Spleen (tissue), 13 donors: ENCODE measurements at places on chromosomes 2 and 18. TPM values are rescaled to one million over a fixed set of nuclear protein-coding genes. Genes with fewer than 3 reads are reported as not detected.
A peak's percentile ranks its signal among the peaks of the same experiment; 100 is the strongest.

Gene RESP18
- total RNA-seq: not detected

DNA sequence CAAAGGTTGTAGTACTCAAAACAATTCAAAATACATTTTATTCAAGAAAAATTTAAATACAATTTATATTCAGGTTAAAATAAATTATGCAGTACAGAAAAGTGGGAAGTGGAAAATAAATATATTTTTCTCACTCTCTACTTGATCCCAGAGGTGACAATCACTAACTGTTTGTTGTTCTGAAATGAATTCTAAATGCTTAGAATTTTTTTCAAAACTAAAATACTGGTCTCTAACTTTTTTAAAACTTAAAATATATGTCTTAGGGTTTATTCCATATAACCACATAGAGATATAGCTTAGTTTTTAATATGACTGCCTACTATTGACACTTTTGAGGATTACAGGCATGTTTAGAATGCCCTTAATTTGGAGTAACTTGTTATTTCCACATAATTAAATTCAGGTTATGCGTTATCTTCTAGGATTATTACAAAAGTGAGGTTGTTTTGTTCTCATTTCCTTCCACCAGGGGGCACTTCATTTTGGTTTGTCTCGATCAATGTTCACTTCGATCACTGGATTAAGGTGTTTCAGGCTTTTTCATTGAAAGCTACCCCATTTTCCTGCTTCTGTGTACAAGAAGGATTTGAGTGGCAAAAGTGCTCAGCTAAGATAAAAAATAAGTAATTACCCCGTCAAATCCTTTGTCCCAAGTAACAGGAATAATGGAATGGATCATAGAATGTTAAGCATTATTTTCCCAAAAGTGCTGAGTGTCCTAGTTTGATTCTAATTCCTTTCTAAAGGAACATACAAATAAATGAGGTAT, 27.1 kb upstream of the TFPI start:
- H3K4me1 ChIP-seq: peaks cover 15% of the 10 kb centered on the region
- no peak overlapping the region for H3K4me3 ChIP-seq
- no peaks in the 10 kb centered on the region for H3K27me3 ChIP-seq
- H3K36me3 ChIP-seq: no peaks in the 10 kb centered on the region

Gene PLA2R1
- 11.3 TPM for total RNA-seq

DNA sequence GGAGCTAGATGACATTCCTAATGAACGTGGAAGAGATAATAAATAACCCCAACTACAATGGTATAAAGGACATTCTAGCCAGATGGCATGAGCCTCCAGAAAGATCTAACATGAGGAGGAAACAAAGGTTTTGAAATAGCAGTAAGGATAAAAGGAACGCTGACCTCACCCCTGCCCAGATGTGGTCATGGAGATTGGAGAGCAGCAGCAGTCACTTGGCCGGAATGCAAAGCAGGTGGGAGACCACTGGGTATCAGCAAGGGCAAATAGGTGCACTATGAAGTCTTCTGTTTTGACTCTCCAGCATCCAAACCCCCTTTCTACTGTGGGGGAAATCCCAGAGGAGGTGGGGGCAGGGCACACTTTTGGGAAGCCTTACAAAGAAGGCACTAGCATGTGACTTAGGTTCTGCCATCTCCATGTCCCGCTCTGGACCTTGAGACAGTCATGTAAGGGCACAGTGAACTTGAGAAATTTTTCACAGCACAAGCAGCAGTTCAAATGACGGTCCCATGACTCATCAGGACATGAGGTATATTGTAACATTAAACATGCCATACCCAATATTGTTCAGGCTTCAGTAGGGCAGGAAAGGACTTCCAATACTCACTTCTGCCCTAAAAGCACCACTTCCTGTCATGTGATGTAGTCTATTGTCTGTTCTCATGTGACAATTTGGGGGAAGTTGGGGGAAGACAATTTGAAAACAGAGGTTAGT, 55.2 kb downstream of the METTL4 start:
- H3K4me3 ChIP-seq: no peak overlapping the region
- no peak for DNase-seq
- no peaks in the 10 kb centered on the region for H3K27me3 ChIP-seq
- no peak overlapping the region for H3K27ac ChIP-seq

DNA sequence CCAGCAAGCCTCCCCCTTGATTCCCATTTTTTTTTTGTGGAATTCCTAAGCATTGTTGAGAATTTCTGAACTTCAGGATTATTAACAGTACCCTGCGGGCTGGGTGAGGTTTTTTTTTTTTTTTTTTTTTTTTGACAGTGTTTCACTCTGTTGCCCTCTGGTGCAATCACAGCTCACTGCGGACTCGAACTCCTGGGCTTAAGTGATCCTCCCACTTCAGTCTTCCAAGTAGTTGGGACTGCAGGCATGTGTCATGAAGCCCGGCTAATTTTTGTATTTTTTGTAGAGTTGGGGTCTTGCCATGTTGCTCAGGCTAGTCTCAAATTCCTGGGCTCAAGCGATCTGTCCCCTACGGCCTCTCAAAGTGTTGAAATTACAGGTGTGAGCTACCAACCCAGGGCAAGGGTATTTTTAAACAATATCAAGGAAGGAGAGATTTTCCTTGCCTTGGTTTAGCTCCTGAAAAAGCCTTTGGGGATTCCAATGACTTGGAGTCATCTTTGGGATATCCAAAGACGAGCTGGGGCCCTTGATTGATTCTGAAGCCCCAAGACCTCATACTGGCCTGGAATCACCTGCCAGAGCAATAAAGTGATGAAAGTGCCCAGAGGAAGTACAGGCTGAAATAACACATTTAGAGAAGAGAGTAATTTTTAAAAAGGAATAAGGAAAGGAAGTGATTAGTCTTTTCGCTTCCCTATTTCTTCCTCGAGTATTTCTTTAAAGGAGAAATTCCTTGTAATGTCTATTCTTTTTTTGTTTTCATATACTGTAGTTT, 240.2 kb downstream of the TGIF1 start:
- no peak for DNase-seq
- H3K4me1 ChIP-seq: no peaks in the 10 kb centered on the region
- no peaks in the 10 kb centered on the region for H3K27me3 ChIP-seq
- no peak overlapping the region for H3K27ac ChIP-seq
- H3K36me3 ChIP-seq: no peaks in the 10 kb centered on the region
- no peak overlapping the region for H3K4me3 ChIP-seq

Gene HTR2B
- 0.57 TPM for total RNA-seq

DNA sequence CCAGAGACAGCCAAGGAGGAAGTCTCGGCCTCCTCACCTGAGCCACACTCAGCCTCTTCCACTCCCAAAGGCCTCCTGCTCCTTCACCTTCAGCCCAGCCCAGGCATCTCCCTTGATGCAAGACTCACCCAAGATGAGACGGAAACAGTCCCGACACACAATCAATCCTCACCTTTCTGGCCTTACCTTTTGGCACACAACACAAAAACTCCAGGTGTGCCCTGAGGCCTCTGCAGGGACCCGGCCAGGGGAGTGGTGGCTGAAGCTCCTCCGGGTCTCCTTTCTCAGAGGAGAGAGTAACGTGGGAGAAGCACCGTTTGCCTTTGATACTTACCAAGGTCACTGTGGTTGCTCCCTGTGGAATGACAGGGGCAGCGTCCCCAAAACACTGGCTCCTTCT, 23.8 kb upstream of the EFHD1 start:
- H3K4me1 ChIP-seq: peaks cover 15% of the 10 kb centered on the region
- no peaks in the 10 kb centered on the region for H3K27me3 ChIP-seq
- no peak overlapping the region for H3K4me3 ChIP-seq
- no peak overlapping the region for H3K27ac ChIP-seq
- DNase-seq: peak; percentile 57
- H3K36me3 ChIP-seq: no peaks in the 10 kb centered on the region

Gene RALB
- total RNA-seq: 101 TPM

Gene POLR1A
- 27.3 TPM for total RNA-seq

DNA sequence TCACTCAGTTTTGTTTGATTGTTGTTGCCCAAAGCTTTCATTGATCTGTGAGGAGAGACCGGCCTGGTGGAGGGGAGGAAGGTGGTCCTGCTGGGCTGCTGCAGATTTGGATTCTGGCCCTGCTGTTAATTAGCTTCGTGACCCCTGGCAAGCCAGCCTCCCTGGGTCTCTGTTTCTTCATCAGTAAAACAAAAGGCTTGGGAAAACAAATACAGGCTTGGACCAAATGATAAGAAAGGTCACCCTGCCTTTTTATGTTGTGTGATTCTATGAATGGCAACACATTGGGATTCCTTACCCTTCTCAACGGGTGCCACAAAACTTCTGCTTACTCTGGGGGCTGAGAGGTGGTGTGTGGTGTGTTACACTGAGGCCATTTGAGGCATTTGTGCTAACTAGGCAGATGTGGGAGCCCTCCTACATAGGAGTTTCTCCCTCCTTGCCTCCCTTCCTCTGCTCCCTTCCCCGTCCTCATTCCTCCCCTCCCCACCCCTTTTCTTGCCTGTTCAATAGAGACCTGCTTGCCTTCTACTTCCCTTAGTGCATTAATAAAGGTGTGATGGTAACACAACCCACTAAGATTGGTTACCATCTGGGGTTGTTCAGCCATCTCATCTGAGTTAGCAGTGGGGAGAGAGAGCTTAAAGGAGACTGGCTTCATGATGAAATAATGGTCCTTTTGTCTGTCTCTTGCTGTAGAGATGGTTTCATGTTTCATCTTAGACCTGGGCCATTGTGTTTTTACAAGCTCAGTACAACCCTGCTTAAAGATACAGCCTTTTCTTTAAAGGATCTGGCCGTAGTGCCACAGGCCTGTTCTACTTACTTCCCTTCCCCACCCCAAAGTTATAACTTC, 96.2 kb downstream of the TANC1 start:
- no peak for DNase-seq
- no peaks in the 10 kb centered on the region for H3K36me3 ChIP-seq
- H3K27me3 ChIP-seq: no peaks in the 10 kb centered on the region

GRCh38 chr2:127183771-127184170, 36.3 kb downstream of the CYP27C1 start:
- no peaks in the 10 kb centered on the region for H3K27me3 ChIP-seq
- H3K4me3 ChIP-seq: no peak overlapping the region
- H3K36me3 ChIP-seq: no peaks in the 10 kb centered on the region
- DNase-seq: no peak
- H3K27ac ChIP-seq: no peak overlapping the region

DNA sequence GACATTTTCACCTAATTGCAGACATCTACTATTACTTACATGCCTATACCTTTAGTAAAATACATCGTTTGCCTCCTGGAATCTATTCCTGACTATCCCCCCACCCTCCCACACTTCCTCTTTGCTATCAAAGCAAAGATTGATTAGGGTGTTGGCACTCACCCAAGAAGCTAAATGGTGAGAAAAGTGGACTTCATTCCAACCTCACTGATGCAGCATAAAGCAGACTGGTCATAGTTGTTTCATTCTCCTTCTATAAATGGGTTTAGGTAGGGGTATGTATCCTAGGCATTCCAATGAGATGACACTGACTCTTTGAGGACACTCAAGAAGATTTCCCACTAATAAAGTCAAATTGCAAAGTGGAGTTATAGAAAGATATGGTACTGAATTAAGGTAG, 97.4 kb downstream of the LRP1B start:
- no peak for DNase-seq
- no peak overlapping the region for H3K27ac ChIP-seq
- no peaks in the 10 kb centered on the region for H3K27me3 ChIP-seq
- no peak overlapping the region for H3K4me3 ChIP-seq

DNA sequence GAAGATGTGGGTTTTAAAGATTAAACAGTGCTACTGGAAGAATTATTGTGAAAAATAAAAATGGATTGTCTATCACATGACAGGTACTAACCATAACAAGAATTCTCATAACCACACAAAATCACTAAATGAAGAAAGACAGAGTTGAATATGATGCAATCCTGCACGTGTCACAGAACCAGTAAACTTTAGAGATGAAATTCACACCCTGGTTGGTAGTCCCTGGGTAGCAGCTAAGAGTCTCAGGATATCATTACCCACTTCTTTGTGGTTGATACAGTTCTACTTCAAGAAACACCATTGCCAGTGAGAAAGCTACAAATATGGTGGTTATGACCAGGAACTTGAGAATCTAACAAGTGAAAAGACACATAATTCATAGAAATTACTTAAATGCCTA, 450.2 kb downstream of the ERBB4 start:
- H3K36me3 ChIP-seq: no peaks in the 10 kb centered on the region
- H3K4me3 ChIP-seq: no peak overlapping the region
- DNase-seq: no peak
- no peak overlapping the region for H3K27ac ChIP-seq
- no peaks in the 10 kb centered on the region for H3K27me3 ChIP-seq
- no peaks in the 10 kb centered on the region for H3K4me1 ChIP-seq
